ENCODE measurements at places on chromosomes 3 and 15.

DNA sequence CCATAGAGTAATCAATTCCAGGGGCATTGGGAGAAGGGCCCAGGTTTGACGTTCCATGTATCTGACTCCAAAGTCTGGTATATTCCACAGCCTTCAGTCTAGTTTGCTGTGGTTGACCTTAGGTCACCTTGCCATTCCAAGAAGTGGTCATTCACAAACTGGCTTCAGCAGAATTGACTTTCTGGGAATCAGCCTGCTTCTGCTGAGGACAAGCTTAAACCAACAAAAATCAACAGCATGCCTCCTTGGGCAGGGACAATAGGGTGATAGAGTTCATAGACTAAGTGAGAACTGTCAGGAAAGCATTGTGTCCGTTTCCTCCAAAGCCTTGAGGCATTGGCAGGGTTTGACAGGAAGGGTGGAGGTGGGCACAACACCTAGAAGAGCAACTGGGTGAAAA is 24.1 kb upstream of the NDUFB4 start:
- no peak for DNase-seq

- no peak for DNase-seq
These were observed 85.7 kb downstream of the ARIH1 start for GRCh38 chr15:72559781-72560180.

GRCh38 chr3:45803252-45803935 is 7.1 kb upstream of the SLC6A20 start:
- DNase-seq, result no peak

GRCh38 chr3:16192176-16192811 is 17.8 kb downstream of the GALNT15 start:
- DNase-seq, result no peak

- no peak for DNase-seq
These were observed 701.5 kb upstream of the GBE1 start for GRCh38 chr3:82462977-82463376.
